ENCODE measurements at places on chromosomes 4 and X.

- DNase-seq, result no peak
Observed at GRCh38 chrX:145405012-145405411, 157.7 kb downstream of the SPANXN1 start.

- DNase-seq, result no peak
Observed at GRCh38 chrX:130805903-130806302, 97.1 kb downstream of the ENOX2 start.

GRCh38 chr4:83708500-83709175 lies 172.7 kb downstream of the GPAT3 start:
- no peak for DNase-seq

DNA sequence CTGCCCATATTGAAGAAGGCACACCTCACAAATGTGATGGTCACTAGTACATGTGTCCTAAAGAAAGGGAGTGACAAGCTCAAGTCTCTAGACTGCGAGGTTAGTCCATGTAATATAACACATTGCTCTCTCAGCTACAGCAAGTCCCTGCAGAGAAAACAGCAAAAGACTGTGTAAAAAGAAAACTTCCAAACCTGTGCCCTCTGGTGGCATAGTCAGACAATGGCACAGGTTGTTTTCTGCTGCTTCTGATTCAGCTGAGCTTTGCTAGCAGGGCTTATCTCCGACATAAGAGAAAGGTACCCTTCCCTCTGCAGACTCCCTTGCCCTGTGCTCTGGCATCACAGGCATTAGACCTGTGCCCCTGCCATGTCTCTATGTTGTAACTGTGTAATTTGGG lies 1.4 kb upstream of the SERPINA7 start:
- no peak for DNase-seq

All from stimulated activated CD8-positive, alpha-beta memory T cell treated with anti-CD3 and anti-CD28 coated beads, Interleukin-2, amount 100 ng/mL, for 1 hour (primary cell).